Activated naive CD4-positive, alpha-beta T cell (primary cell): ENCODE measurements at places on chromosomes 3 and 15.

DNA sequence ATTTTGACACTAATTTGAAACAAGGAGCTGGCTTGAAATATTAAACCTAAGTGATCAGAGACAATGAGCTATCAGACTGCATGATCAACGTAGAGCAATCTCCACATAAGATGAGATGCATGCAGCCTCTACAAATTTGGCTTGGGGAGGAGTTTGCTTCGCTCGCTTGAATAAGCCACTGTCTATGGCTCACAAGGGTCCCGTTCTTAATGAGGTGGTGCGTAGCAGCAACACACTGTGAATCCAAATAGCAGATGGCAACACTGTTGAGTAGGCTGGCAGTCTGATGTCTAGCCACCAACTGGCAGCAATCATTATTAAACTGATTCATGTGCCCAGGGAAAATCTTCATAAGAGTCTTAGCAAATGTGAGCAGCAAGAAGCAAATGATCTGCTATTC is 125.4 kb upstream of the CCDC54 start:
- no peak for DNase-seq

- DNase-seq, result no peak
These were observed 29.8 kb downstream of the VIPR1 start for GRCh38 chr3:42532229-42532628.

DNA sequence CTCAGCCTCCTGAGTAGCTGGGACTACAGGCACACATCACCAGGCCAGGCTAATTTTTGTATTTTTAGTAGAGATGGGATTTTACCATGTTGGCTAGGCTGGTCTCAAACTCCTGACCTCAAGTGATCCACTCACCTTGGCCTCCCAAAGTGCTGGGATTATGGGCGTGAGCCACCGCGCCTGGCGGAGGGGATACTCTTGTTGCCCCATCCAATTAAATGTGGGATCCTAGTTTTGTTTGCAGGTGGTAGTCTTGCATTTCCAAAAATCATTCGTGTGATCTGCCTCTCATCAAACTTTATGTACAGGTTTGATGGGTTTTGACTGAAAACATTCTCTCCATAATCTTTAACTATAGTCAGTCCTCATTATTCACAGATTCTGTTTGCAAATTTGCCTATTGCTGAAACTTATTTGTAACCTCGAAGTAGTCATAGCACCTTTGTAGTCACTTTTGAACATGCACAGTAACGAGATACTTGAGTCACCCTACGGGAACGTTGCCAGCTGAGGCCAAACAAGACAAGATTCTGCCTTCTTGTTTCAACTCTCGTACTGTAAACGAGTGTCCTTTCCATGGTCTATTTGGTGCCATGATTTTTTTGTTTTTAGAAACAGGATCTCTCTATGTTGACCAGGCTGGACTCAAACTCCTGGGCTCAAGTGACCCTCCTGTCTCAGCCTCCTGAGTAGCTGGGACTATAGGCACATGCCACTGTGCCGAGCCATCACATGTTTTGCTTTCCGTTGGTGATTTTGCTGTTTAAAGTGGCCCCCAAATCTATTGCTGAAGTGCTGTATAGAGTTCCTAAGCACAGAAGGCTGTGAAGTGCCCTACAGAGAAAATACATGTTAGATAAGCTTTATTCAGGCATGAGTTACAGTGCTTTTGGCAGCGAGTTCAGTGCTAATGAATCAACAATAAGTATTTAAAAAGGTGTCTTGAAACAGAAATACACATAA is 8.1 kb upstream of the MAPK6 start:
- no peak for DNase-seq

- no peak for DNase-seq
These were observed 539.8 kb downstream of the FGF12 start for GRCh38 chr3:192187485-192188051.

GRCh38 chr3:134652409-134652831 is 1.6 kb upstream of the KY start:
- DNase-seq, result no peak

DNA sequence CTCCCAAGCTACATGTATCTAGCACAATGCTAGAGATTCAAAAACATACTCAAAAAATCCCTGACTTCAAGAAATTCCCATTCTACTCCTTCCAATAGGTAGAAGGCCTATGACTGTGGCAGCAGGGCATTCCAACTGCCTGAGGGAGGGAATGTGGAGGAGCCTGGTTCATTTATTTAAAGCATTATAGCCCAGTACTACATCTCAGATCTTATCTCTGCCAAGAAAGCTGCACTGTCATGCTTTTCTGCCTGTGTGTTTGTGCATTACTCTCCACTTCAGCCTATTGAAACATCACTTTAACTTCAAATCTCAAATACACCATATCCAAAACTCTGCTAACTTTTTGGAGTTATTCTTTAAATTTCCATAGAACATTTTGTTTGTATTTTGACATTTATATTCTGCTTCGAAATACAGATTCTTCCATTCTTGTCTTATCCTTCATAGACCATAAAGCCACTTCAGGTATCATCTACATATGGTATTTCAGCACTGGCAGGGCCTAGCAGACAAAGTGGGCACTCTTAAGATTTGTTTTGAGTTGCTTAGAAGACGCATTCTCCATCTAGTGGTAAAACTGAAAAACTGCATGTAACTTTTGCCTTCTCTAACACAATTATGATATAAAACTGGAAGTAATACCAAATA is 59.1 kb upstream of the NEDD4 start:
- no peak for DNase-seq

- DNase-seq, result no peak
These were observed 117.3 kb downstream of the ADAMTS17 start for GRCh38 chr15:100224206-100225185.

- no peak for DNase-seq
These were observed 14.2 kb upstream of the NPTN start for GRCh38 chr15:73647259-73648013.

DNA sequence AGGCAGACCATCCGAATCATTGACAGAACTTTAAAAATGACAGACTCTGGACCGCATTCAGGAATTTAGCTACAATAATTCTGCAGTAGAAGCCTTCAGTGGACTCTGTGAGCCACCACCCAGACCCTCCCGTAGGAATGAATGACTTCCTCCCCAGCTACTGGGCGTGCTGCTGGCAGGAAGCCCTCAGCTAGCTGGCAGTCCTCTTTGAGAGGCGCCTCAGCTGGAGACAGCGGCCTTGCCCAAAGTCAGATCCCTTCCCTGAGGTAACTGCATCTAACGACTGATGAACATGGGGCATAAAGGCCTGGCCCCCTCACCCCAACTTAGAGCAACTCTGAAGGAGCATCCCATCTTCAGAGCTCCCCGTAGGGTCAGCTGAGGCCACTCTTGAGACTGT is 25.8 kb downstream of the CRABP1 start:
- DNase-seq, result no peak

- no peak for DNase-seq
These were observed 45.9 kb downstream of the HES1 start for GRCh38 chr3:194181612-194182529.

DNA sequence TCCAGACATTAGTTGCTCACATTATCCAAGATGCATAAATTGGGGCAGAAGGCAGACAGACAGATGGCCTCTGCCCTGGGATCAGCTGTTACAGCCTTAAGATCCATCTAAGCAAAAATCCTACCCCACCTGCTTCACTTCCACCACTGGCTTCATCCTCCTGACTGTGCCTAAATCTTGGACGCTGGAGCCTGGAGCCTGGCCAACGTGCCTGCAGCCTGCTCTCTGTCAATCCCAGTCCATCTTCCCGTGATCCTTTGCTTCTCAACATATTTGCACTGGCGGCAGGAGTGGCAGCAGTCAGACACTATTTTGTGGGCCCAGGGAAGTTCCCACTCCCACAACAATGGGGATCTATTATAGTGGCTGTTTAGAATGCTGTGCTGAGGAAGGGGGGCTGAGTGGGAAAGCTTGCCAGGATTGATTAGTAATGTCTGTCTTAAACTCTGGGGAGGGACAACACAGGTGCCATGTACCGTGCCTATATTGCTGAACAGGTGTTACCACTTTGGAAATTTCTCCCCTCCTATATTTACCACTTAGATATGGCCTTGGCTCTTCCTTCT is 121.2 kb downstream of the MEGF11 start:
- no peak for DNase-seq

GRCh38 chr3:46615050-46615775 is 2.9 kb downstream of the FAM240A start:
- no peak for DNase-seq

DNA sequence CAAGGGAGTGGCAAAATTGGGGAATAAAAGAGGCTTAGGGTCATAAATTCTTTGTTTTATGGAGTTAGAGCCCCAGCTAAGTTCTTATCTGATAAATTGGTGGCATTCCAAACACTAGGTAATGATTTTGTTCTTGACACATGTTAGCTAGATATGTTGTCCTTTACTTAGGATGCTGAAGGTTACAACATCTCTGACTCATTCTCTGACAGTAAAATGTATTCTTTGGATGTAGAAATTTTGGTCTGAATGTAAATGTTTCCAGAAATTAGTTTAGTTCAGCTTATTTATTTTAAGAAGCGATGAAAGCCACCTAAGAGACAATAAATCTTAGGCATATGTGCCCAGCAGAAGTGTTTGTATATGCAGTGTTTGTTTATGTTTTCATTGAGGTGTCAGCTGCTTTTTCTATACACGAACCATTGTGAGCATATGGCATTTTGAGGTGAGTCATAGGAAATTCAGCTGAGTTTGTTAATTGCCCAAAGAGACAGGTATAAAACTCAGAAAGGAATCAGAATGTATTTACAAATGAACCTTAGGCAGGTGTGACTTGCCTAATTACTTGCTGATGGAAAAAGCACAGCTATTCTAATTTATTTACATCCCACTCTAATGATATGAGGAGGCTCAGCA is 247.7 kb downstream of the AGBL1 start:
- DNase-seq, result no peak

- DNase-seq, result no peak
These were observed 31.0 kb downstream of the EPHB3 start for GRCh38 chr3:184592371-184593219.

DNA sequence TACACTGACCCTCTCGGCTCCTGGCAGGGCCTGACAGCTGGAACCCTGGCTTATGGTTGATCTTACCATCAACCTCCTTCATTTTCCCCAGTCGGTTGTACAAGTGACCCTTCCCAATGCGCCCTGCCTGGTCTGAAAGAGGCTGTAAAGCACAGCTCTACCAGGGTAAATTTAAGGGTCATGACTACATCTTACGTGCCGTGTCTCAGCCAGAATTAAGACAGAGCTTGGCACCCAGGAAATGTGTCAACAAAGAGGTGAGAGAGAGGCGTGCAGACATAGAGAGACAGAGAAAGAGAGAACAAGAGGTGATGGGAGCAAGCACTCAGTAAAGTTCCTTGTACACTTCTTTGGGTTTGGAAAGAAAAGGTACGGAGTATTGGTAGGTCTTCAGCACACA is 28.8 kb downstream of the HOMER2 start:
- DNase-seq, result no peak

DNA sequence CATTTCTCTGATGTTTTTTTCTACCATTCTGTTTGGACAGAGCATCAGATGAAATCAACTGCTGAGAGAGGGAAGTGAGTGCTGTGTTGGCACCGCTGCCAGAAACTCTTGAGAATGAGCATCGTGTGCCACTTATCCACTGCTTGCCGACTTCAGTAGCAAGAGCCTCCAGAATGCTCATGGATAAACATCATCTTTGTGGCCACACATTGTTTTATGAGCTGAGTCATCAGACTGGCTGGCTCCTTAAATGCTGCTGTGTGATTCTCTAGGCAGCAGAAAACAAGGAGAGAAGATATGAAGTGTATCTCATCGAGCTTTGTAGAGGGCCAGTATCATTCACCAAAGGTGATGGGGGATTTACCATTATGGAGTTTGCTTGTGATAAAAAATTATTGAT is 3.4 kb upstream of the DOCK3 start:
- DNase-seq, result no peak

- DNase-seq, result no peak
These were observed 1.6 kb upstream of the RNU6-1 start for GRCh38 chr15:67841513-67841762.

DNA sequence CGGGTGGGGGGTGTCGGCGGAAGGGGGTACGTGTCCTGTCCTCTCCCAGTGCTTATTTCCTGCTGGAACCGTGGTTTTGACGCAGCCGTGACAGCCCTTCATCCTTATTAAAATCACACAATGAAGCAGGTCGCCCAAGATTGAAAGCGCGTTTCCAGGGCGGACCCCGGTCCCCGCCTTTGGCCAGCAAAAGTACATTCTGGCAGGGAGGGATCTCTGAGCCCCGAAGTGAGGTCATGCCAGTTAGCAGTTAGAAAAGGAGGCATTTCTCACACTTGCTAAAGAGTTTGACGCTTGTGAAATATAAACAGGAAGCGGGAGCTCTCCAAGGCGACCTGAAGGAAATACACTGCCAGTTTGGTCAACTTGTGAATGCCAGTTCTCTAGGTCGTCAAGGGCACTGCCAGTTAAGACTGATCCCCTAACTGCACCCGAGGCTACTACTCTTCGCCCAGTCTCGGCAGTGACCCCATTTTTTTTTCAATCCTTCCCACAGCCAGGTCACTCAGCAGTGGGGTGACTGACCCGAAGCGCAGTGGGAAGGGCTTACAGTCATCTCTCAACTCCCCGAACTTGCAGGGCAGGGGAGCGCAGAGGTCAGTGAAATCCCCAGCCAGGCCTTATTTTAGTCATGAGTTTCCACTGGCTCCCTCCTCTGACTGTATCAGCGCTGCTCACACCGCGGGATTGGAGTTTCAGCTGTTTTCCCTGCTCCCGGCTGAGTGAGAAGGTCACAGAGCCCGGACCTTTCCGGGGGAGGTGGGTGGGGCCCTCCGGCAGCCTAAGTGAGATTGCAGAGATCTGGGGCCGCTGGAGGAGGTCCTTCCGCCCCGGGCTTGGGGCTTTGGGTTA is 2.0 kb upstream of the BHLHE40 start:
- DNase-seq, result peak; percentile 15

DNA sequence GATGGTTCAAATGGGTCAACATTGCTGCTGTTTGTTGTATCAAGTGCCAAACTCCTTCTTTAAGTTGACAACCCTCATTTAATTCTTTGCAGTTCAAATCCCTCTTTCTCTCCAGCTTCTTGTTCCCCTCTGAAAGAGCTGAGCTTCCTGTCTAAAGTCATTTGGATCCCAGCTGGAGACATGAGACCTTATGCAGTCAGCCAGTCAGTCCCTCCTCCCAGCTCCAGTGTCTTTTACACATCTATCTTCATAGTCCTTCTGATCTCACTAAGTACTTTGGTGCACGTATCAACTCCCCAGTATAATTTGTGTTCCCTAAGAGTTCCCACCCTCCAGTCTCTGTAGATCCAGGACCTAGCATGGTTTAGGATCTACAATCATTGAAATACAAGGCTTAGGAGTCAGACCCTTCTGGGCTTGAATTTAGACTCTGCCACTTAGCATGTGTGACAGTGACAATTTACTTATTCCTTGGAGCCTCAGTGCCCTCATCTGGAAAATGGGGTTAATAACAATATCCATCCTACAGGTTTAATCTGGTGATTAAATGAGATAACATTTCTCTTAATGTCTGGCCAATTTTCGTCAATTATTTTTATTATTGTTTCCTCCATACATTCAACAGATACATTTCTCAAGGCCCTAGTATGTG is 102.8 kb upstream of the SEMA6D start:
- DNase-seq, result no peak

DNA sequence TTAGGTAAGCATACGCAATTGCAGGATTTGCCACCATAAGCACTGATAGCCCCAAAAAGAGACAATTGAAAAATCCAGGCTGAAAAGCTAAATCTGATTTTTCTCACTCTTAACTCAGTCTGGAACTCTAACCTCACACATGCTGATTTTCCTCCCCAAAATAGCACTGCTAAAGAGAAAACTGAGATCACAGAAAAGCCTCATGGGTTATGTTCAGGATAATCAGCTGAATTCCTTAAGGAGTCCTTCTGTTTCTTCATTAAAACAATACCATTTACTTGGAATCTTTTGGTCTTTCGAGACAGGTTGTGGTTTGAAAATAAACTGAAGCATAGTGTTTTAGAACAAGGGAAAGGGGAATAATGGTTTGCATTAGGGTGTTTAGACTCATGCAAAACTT is 144.3 kb upstream of the LRRN1 start:
- DNase-seq, result no peak
